NCI-H510A treated with DMSO at 0.1 percent for 48 hours (cell line): ENCODE measurements at places on chromosomes 7 and 10.
A peak's percentile ranks its signal among the peaks of the same experiment; 100 is the strongest.

DNA sequence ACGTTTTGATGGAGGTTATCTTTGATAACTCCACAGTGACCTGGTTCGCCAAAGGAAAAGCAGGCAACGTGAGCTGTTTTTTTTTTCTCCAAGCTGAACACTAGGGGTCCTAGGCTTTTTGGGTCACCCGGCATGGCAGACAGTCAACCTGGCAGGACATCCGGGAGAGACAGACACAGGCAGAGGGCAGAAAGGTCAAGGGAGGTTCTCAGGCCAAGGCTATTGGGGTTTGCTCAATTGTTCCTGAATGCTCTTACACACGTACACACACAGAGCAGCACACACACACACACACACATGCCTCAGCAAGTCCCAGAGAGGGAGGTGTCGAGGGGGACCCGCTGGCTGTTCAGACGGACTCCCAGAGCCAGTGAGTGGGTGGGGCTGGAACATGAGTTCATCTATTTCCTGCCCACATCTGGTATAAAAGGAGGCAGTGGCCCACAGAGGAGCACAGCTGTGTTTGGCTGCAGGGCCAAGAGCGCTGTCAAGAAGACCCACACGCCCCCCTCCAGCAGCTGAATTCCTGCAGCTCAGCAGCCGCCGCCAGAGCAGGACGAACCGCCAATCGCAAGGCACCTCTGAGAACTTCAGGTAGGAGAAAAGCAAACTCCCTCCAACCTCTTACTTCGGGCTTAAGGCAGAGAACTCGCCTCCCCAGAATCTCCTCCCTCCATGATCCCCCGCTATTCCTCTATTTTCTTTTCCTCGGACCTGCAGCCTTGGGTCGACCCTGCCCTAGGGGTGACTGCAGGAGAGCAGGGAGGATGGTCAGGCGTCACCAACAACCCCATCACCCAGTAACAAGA lies at the start of gene SERPINE1:
Gene SERPINE1 (plus strand): TSS at position 454 of the 809 bp plus-strand sequence. CDS start 1,290 bp downstream, outside the sequence.
- DNase-seq: no peak

GRCh38 chr10:61795551-61795950 lies 105.9 kb upstream of the ARID5B start:
- peak; percentile 1 for DNase-seq

- no peak for DNase-seq
Observed at GRCh38 chr10:132681858-132682755, 103.8 kb downstream of the NKX6-2 start.

GRCh38 chr10:46228563-46229071 lies 58.2 kb upstream of the ANTXRL start:
- DNase-seq: peak; percentile 23

DNA sequence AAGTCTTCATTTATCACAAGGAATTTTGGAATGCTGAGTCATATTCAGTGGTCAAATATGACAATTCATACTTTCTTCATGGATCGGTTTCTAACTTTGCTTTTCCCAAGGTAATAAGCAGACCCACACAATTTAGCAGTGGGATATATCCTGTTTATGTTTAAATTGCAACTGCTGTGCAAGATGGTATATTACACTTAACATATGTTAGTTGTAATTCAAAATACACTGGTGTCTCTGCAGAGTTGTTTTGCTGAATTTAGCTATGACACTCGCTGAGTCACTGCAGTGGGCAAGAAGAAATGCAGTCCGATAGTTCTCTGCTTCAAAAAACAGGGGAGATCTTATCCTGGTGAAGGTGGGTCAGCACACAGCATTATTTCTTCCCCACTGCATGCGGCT lies 194.8 kb upstream of the PTN start:
- no peak for DNase-seq
